HFFc6 (cell line): ENCODE measurements at places on chromosomes 12 and 14. TPM values are rescaled to one million over a fixed set of nuclear protein-coding genes. Genes with fewer than 3 reads are reported as not detected.
A peak's percentile ranks its signal among the peaks of the same experiment; 100 is the strongest.

Gene MYL2
- not detected in 3 replicates for total RNA-seq

Gene KCNH5
- total RNA-seq: not detected in 3 replicates

Gene SYT10
- not detected in 3 replicates for total RNA-seq

Gene AJUBA
- 67.2 to 74.9 TPM (median 73.3 TPM) in 3 replicates for total RNA-seq

Gene TMEM179
- total RNA-seq: not detected in 3 replicates

Gene DHRS2
- total RNA-seq: 0.33 to 0.63 TPM (median 0.51 TPM) in 3 replicates

Gene SERPINA5
- total RNA-seq: not detected in 2 replicates

GRCh38 chr12:51836041-51836826 is 12.3 kb downstream of the FIGNL2 start:
- no peak for DNase-seq

GRCh38 chr14:76829650-76830421 is 3.6 kb downstream of the LRRC74A start:
- DNase-seq: no peak

DNA sequence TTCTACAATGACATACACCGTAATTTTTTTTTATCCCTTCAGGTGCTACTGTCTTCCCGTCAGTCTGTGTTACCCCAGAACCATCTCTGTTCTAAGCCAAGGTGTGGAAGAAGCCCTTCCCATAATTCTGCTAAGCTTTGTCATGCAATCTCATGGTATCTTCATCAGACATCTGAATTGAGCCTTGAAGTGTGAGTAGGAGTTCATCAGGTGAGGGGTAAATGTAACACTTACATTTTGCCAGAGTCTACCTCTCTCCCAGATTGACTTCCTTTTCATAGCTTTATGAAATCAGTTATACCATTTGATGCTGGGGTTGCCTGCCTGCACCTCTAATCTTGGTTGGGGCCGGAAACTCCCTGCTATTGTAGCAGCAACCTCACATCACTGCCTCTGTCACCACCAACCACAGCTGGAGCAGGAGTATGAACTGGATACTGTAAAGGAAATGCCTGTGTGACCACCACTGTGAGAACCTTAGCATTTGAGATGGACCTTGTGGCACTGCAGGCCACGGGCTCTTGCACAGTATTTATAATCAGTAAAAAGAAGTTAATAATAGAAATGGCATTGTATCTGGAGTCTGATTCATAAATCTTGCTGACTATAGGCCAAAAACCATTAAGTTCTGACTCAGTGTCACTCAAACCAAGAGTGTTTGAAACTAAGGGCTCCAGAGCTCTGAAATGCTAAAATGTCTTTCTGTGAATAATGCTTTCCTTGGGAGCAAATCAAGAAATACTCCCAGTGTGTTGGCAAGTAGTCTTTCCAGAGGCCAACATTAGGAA is 58.7 kb upstream of the STK38L start:
- DNase-seq: peak; percentile 48

- DNase-seq: no peak
Measured at GRCh38 chr12:10289005-10289754, 18.5 kb upstream of the KLRD1 start.

GRCh38 chr14:65961004-65961403 is 525.2 kb upstream of the CCDC196 start:
- DNase-seq: peak; percentile 6

DNA sequence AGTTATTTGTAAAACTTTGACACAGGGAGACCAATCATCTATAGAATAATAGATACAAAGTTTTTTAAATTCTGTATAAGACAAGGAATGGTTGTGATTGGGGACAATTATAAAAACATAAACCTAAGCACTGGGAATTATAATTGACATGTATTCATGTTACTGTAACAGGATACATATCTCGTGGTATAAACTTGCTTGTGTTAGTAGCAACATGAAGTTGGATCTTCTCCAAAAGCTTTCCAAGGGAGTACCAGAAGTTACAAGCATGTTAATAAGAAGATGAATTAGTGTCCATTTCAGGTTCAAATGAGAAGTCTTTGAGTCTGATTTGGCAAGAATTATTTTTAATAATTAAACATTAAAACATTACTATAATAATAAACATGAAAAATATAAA is 42.2 kb downstream of the CDKL1 start:
- DNase-seq: no peak

- DNase-seq: no peak
Measured at GRCh38 chr12:130879212-130879686, 7.4 kb downstream of the RAN start.

DNA sequence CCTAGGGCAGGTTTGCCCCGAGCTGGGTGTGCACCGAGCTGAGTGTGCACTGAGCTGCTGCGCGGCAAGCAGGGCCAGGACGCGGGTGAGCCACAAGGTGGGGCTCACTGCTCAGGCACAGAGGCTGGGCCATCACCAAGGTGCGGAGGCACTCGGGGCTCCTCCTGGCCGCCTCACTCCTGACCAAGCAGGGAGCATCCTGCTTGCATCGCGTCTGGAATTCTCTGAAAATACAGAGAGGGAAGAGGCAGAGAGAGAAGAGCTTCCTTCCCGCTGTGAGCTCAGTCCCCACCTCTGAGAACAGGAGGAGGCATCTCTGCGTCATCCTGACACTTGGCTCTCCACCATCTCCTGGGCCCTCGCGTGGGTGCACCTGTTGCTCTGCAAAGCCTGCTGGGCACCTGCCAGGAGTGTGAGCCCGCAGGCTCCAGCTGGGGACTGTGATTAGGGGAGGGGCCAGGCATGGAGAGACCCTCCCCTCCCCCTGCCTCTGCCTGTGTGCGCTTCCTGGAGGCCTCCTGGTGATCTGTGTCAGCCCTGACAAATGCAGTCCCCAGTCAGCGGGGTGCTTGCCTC is 116.3 kb downstream of the GLT1D1 start:
- no peak for DNase-seq

DNA sequence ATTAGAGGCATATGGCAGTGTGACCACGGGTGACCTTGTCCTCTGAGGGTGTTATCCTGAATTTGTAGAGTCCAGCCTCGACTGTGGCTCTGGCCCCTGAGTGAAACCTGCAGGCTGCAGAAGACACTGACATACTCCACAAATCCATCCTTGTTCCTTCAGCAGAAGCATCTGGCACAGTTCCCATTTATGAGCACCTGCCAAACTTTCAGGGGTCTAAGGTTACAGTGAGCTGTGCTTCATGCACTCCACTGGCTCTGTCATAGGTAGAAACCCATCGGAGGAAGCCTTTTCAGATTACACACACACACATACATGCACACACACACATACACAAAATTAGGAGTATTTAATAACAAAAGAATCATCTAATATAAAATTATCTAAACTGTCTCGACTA is 13.6 kb upstream of the NUAK1 start:
- no peak for DNase-seq

DNA sequence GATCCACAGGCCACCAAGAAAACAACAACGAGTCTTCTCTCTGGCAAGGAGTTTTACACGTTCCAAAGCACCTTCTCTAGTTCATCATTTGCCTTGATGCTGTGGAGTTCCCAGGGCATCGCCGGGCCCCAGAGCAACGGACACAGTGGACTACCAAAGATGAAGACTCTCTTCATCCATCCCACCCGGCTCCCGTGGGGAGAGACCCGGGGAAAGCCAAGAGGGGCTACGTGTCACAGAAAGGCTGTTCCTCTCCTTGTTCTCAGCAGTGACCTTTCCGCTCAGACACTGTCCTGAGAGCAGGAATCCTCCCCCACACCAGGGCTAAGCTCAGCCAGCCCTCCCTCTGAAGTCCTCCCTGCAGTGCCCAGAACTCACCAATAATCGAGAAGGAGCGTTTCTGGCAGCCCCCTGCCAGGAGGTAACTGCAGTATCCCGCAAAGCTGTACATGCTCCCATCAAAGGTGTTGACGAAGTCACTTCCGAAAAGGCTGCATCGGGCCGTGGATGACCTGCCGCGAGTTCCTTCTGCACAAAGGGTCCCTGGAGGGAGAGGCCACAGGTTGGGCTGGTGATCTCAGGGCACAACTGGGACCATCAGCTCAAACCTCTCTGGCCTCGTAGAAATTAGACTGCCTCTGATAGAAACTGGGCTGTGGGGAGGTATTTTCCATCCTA is 3.5 kb downstream of the VWF start:
- DNase-seq: no peak

GRCh38 chr12:6735448-6736191 is 11.8 kb downstream of the COPS7A start:
- DNase-seq: peak; percentile 59

GRCh38 chr12:132405742-132406251 is 76.4 kb upstream of the GALNT9 start:
- no peak for DNase-seq

DNA sequence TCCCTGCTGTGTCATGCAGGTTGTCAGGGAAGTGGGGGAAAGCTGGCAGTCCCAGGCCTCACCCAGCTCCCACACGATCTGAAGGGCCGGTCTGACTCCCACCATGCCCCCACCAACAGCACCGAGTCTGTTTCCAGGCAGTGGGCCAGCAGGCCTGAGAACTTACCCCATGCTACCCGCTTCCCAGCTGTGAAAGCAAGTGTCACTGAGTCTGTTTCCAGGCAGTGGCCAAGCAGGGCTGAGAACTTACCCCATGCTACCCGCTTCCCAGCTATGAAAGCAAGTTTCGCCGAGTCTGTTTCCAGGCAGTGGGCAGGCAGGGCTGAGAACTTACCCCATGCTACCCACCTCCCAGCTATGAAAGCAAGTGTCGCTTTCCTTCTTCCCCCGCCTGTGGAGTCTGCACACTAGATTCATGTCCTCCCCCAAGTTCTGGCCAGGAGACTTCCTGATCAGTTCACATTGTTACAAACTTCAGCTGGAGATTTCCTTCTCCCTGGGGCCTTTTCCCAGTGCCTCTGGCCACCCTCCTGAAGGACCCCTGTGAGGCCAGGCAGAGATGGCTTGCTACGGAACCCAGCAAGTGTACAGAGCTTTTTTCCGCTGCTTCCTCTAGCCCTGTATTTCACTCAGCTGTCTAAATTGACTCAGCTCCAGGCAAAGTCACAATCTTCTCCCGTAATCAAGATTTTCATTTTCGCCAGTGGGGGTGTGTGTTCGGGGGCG is 435.4 kb downstream of the TMTC2 start:
- no peak for DNase-seq

- no peak for DNase-seq
Measured at GRCh38 chr12:34341362-34341733, 319.1 kb downstream of the ALG10 start.
